Naive B cell (primary cell): ENCODE measurements at places on chromosomes 1 and 21. TPM values are rescaled to one million over a fixed set of nuclear protein-coding genes. Genes with fewer than 3 reads are reported as not detected.

The PADI2 gene
- polyA plus RNA-seq: 0.08 TPM

The LCE1B gene
- polyA plus RNA-seq: not detected

The KIF14 gene
- not detected for polyA plus RNA-seq

The SH3BGR gene
- not detected for polyA plus RNA-seq

The SLFNL1 gene
- 0.19 TPM for polyA plus RNA-seq

DNA sequence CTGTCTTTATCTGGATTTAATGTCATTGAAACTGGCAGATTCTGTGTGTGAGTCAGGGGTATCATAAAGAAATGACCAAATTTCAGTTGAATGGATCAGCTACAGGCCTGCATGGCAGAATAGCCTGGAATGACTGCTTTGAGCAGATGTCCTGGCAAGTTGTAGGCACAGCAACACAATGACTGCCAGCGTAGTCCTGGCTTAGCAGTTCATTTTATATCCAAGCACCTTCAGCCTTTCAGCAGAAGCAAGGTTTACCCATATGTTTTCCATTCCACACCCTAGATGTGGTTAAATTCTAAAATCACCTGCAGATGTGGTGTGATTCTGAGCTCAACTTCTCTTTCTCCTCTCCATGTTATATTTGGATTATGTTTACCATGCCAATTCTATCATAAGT is 22.3 kb upstream of the PTGFR start:
- H3K36me3 ChIP-seq: no peaks in the 10 kb centered on the region
- H3K4me3 ChIP-seq: no peak overlapping the region
- no peak for DNase-seq
- no peaks in the 10 kb centered on the region for H3K27me3 ChIP-seq

- no peak overlapping the region for H3K4me3 ChIP-seq
- H3K4me1 ChIP-seq: no peaks in the 10 kb centered on the region
- H3K36me3 ChIP-seq: peaks cover 28% of the 10 kb centered on the region
Measured at GRCh38 chr1:161805399-161806197, 39.5 kb downstream of the ATF6 start.

GRCh38 chr1:56540467-56540866 is 38.9 kb downstream of the PLPP3 start:
- no peak for DNase-seq
- no peaks in the 10 kb centered on the region for H3K36me3 ChIP-seq
- no peak overlapping the region for H3K4me3 ChIP-seq

GRCh38 chr1:45968941-45969666 is 163.3 kb downstream of the PIK3R3 start:
- H3K4me3 ChIP-seq: no peak overlapping the region
- H3K4me1 ChIP-seq: peaks cover 6% of the 10 kb centered on the region
- no peaks in the 10 kb centered on the region for H3K36me3 ChIP-seq
- no peak for DNase-seq
- H3K27ac ChIP-seq: no peak overlapping the region

GRCh38 chr1:205304046-205304694 is 17.4 kb downstream of the NUAK2 start:
- no peaks in the 10 kb centered on the region for H3K27me3 ChIP-seq
- peaks cover 10% of the 10 kb centered on the region for H3K36me3 ChIP-seq

DNA sequence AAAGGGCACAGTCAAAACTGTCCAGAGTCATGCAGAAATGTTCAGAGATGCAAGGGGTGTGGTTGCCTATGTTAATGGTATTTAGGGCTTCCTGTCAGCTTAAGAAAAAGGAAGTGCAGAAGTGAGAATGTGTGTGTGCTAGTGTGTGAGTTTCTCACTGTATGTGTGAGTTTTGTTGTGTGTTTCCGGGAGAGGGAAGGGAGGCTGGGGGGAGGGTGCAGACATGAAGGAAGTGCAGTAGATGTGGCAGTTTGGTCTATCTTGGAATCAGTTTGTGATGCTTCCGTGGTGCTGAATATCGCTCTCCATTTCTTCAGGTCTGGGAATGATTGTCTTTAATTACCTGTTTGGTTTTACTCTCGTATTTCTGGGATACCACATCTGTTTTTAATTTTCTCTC is 16.5 kb upstream of the ATP6V1G3 start:
- H3K4me3 ChIP-seq: peak overlapping the region; percentile 60
- H3K4me1 ChIP-seq: peaks cover 49% of the 10 kb centered on the region
- H3K36me3 ChIP-seq: no peaks in the 10 kb centered on the region
- no peaks in the 10 kb centered on the region for H3K27me3 ChIP-seq

GRCh38 chr1:225914947-225915346 is 9.1 kb downstream of the PYCR2 start:
- no peak overlapping the region for H3K27ac ChIP-seq
- H3K36me3 ChIP-seq: peaks cover 14% of the 10 kb centered on the region
- peaks cover 20% of the 10 kb centered on the region for H3K4me1 ChIP-seq
- DNase-seq: no peak

DNA sequence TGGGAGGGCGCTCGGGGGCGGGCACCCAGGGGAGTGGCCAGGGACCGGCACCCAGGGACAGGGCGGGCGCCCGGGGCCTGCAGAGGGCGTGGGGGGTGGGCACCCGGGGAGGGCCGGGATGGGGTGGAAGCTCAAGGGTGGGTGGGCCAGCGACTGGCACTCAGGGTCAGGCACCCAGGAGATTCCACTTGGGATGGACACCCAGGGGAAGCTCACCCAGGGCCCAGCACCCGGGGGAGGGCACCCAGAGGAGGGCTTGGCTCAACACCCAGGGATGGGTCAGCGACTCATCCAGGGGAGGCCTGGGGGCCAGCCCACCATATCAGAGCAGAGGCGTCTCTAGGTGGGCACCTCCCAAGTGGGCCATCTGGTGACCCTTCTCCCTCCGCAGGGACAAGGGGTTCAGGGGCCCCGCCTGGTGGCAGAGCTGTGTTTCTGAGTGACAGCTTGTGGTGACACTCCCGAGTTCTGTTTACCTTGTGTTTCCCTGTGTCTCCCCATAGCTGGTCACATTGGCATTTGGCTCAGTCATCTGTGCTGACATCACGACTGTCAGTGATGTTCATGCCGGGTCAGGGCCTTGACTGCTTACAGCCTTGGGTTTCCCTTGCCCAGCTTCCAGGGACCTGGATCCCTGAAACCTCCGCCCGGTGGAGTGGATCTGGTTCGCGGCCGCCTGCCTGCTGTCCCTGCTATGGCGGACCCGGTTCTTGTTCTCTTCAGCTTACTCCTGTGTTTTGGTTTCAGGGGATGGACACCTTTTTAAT is 749 bp downstream of the IBA57 start:
- H3K27me3 ChIP-seq: no peaks in the 10 kb centered on the region
- peak overlapping the region; percentile 94 for H3K4me3 ChIP-seq
- peak overlapping the region; percentile 99 for H3K27ac ChIP-seq
- DNase-seq: peak; percentile 63

DNA sequence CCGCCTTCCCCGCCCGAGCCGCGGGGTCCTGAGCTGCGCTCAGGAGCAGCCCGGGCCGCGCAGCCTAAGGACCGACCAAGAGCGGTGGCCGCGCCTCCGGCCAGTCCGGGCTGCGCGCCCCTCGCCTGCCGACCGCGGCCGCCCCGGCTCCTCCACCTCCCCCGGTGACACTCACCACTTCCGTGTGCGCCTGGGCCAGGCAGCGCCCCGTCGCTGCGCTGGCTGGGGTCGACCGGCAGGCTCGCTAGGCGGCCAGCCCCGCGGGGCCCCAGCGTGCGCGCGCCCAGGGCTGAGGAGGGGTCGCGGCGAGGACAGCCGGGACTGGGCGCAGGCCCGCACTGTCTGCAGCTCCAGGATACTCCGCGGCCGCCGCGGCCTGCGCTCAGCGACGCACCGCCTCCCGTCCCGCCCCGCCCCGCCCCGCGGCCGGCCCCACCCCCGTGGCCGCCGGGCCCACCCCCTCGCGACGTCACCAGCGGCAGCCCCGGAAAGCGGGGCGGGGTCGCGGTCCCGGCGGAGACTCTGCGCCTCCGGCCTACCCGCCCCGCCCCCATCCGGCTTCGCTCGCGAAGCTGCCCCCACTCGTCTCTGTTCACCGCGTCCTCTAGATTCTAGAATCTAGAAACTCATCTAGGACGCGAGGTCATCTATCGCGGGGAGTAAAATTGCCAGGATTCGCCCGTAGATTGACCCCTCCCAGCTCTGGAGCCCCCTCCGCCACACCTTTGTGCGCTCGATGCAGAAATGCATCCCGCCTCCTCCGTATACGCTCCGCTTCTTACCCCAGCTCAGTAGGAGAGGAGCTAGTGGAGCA is at the start of gene JAK1:
Gene JAK1 (minus strand): TSS at position 392 of the 814 bp plus-strand sequence. CDS start 80,285 bp downstream, outside the sequence.
- H3K4me3 ChIP-seq: peak within 1 kb of the TSS; percentile 77
- H3K36me3 ChIP-seq: no peaks in the 10 kb centered on the region
- H3K27ac ChIP-seq: peak within 1 kb of the TSS; percentile 98

DNA sequence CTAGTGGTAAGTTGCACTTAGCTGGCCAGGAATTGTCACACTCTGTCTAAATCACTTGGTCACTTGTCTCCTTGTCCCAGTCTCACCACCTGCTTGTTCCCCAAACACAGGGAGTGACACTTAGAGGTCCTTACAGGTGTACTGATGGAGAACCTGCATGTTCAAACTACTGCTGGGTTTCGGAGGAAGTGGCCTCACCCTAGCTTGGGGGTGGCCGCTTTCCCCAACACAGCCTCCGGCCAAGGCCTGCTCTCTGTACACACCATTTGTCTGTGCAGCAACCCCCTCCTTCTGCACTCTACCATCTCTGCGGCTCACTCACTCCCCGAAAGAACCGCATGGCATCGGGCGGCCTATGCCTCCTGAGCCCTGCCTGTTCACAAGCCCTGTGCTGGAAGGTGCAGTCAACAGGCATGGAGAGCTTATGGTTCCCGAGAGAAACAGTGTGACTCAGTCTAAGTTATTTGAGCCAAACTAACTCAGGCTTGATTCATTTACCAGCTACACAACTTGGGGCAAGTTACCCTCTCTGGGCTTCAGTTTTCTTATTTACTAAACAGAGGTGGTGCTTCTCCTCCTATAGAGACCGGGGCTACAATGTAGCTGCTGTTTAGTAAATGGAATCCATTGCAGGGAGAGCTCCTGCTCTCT is 10.5 kb upstream of the SPRR4 start:
- H3K27ac ChIP-seq: no peak overlapping the region
- no peaks in the 10 kb centered on the region for H3K36me3 ChIP-seq
- H3K27me3 ChIP-seq: peaks cover 30% of the 10 kb centered on the region
- H3K4me3 ChIP-seq: no peak overlapping the region
- DNase-seq: no peak
